ENCODE measurements at places on chromosomes 1 and 21.

- no peak for DNase-seq
Measured at GRCh38 chr1:245419989-245420388, 265.2 kb downstream of the KIF26B start.

DNA sequence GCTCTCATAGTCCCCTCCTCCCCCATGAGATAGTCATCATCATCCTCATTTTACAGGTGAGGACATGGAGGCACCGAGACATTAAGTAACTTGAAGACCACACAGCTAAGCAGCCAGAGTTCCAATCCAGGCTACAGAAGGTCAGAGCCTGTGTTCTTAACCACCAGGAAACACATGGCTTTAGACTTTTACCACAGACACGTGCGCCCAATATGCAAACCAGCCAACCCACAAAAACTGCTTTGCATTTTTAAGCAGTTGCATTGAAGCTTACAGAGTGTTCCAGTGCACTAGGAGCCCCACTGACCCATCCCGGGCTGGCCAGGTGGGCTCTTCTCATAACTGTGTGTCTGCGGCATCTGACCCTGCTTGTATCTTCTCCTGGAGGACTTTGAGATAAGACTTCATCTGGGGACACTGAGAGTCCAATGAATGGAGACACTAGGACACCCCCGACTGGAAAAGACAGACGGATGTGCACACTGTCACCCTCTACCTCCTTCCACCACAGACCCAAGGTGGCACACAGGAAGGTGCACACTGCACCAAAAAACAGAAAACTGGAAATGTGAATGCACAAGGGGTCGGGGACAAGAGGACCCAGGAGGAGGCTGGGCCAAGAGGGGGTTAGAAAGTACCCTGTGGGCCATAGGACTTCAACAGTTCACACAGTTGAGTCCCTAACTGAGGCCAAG lies 56.4 kb downstream of the ETS2 start:
- DNase-seq: no peak

- peak; percentile 2 for DNase-seq
Measured at GRCh38 chr1:90122654-90123340, 127.9 kb downstream of the ZNF326 start.

GRCh38 chr1:10583641-10584040 lies 108.9 kb downstream of the PEX14 start:
- no peak for DNase-seq

DNA sequence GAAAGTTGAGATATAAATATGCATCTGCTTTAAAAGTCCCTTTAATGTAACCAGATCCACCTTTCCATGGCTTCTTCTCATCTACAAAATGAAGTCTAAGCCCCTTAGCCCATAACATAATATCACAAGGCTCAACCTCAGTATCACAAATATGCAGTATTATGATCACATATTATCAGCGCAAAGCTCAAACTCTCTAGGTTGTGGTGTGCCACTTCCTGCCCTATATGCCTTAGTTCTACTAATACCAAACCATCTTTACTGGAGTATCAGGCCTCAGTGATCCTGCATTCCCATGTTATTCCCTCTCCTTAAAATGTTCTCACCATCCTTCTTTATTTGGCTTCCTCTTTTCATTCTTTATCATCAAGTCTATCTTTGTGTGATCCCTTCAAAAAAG lies 301.8 kb downstream of the NEGR1 start:
- no peak for DNase-seq

GRCh38 chr1:116762281-116762680 lies 8.1 kb downstream of the CD2 start:
- DNase-seq: no peak

GRCh38 chr1:185328255-185328654 lies 11.2 kb upstream of the IVNS1ABP start:
- DNase-seq: no peak

GRCh38 chr1:5391725-5392124 lies 600.5 kb downstream of the NPHP4 start:
- no peak for DNase-seq

- no peak for DNase-seq
Measured at GRCh38 chr1:214720561-214720960, 117.6 kb downstream of the CENPF start.

DNA sequence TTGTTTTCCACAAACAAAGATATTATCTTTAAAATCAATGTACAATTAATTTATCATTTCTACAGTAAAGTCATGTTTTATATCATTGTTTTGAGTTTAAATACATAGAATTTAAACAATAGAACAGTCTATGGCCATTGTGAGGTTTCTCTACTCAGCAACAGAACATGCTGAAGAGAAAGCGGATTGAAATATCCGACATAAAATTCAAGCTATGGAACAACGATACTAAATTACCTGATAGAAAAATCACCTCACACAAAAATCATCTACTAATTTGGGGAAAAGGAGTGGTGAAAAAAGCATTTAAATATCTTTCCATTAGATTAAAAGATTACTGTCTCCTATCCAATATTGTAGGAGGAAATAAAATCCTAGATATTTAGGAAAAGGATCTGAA lies 12.6 kb downstream of the CDKN2C start:
- DNase-seq: peak; percentile 17

DNA sequence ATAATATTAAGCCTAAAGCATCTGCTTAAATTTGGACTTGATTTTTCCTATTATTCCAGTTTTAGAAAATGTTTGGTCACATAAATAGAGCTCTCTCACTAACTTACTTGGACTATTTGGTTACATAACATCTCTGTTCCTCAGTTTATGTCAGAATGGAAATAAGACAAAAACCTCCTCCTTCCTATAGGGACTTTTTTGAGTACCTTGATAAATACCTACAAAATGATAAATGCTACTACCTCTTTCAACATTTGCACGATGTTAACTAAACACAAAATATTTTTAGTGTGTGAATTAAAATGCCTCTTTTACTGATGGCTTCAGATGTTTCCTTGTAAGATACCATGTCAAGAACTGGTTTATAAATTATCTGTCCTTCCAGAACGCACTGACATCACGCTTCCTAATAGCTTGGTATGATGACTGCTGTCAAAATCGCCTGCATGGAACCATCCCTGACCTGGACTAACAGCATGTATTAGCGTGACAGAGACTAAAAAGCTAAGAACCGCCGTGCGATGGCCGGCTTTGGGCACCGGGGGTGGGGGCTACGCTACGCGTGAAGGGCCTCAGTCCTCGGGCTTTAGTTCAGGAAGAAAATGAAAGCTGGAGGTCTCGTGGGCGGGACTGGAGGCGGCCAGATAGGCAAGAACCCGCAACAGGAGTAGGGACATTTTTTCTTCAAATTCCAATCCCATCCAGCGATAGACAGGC lies 133.2 kb upstream of the BARHL2 start:
- DNase-seq: peak; percentile 49

- no peak for DNase-seq
Measured at GRCh38 chr1:225928186-225929175, 4.4 kb upstream of the PYCR2 start.

GRCh38 chr21:30518876-30519275 lies 16.9 kb upstream of the KRTAP19-5 start:
- no peak for DNase-seq

DNA sequence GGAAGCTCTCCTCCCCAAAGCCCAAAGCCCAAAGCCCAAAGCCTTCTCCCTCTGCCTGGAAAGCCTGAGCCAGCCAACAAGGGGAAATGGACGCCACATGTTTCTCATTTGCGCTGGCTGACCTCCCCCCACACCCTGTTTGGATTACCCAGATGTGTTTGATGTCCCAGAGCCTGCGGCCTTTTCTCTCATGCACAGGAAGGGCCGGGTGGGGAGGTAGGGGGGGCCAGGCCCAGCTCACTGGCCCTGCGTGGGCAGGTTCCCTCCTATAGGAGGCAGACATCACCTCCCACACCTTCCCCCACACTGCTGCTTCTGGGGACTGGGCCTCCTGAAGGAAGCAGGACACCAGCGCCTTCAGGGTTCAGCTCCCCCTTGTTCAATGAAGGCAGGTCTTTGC lies 116.3 kb downstream of the NAV1 start:
- DNase-seq: no peak

- DNase-seq: no peak
Measured at GRCh38 chr1:57312869-57313268, 111.0 kb downstream of the DAB1 start.

DNA sequence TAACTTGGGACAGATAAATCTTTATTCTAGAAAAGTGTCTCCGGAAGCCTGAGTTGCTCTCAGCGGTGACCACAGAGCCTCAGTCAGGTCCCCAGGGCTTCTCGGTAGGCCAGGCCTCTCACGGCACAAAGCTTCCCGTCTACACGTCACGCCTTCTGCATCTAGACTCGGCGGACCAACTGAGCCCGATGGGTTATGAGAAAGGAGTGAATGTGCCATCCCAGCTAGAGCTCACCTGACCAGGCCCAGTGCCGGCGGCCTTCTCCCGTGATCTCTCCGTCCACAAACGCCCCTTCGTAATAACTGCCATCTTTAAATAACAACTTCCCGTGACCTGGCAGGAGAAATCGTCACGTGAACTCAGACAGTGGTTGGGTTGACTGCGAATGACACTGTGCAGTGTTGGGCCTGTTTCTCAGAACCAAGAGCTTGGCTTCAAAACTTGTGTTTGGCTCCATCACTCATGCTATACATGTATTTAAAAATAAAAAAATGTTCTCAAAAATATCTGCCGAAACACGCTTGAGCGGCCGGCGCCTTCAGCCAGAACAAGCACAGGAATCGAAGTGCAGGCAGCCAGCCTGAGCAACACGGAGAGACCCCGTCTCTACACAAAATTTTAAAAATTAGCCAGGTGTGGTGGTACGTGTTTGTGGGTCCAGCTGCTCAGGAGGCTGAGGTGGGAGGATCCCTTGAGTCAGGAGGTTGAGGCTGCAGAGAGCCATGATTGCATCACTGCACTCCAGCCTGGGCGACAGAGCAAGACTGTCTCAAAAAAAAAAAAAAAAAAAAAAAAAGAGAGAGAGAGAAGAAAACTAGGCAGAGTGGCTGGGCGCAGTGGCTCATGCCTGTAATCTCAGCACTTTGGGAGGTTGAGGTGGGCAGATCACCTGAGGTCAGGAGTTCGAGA lies 3.1 kb downstream of the MORN1 start:
- DNase-seq: no peak

Data from pons (tissue), 1 donor.